Activated naive CD4-positive, alpha-beta T cell treated with anti-CD3 and anti-CD28 coated beads for 36 hours (primary cell): ENCODE measurements at places on chromosomes 13 and 19.

- DNase-seq: no peak
Observed at GRCh38 chr19:3403489-3404323, 37.3 kb downstream of the NFIC start.

GRCh38 chr19:16040642-16041041 lies 35.7 kb upstream of the TPM4 start:
- DNase-seq: no peak

DNA sequence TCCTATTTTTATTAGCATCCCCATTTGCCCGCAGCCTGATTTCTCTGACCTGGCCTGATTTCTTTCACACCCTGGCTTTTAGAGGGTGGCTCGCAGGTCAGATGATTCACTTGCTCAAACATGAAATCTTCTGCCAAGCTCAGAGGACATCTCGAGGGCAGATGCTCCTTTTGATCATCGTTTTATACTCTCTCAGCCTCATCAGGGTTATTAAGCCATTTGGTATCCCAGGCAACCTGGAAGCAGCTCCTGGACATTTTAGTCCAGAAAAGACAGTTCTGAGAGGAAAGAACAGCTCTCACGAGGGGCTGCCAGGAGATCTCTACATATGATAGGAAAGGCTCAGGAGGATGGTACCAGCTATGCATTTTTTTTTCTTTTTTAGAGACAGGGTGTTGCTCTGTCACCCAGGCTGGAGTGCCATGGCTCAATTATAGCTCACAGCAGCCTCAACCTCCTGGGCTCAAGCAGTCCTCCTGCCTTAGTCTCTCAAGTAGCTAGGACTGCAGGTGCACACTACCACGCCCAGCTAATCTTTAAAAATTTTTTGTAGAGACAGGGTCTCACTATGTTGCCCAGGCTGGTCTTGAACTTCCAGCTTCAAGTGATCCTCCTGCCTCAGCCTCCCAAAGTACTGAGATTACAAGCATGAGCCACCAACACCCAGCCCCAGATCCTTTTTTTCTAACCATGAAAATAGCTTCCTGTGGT lies 165.4 kb downstream of the KATNAL1 start:
- DNase-seq: no peak

DNA sequence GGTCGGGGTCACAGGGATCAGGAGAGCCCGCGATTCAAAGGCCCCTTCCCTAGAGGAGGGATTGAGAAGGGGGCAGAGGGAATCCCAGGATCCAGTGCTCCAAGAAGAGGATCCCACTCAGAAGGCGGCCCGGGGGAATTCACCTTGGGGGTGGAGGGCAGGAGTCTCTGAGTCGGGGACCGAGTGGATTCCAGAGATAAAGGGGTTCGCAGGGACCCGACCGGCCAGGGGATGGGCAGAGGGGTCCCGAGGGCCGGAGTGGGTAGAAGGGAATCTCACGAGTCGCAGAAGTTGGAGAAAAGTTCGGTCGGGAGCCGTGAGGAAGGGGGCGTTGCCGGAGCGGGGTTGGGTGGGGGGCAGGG lies 261 bp downstream of the PRKD2 start:
- DNase-seq: peak; percentile 14

- no peak for DNase-seq
Observed at GRCh38 chr13:41157048-41157717, 24.6 kb upstream of the KBTBD6 start.

- DNase-seq: no peak
Observed at GRCh38 chr13:97499181-97499580, 65.2 kb downstream of the RAP2A start.
